Posterior vena cava (tissue), 2 donors: ENCODE measurements at places on chromosomes 7 and 10.

DNA sequence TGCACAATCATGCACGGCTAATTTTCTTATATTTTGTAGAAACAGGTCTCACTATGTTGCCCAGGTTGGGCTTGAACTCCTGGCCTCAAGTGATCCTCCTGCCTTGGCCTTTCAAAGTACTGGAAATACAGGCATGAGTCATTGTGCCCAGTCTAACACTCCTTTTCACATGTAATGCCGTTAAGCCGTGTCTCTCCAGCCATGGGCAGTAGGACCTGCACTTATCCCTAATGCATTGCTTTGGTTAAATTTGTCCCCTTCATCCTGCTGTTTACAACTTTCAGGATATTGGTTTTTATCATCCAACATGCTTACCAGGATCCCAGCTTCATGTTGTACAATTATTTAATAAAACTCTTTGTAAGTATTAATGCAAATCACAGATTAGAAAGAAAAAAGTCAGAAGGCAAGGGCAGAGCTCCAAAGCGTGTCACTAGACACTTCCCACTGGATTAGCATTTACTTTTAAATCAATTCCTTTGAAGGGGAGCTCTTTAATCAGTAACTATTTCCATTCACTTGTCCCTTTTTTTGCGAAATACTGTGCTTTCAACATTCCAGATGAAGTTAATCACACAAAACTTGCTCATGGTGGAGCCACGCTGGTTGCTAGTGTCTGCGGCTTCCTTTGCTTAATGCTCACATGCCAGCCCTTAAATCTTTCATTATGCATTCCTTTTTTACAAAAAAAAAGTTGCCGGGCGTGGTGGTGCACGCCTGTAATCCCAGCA, 256.0 kb upstream of the AUTS2 start:
- DNase-seq, result no peak

GRCh38 chr7:16514271-16514670, 12.4 kb upstream of the LRRC72 start:
- DNase-seq, result no peak

DNA sequence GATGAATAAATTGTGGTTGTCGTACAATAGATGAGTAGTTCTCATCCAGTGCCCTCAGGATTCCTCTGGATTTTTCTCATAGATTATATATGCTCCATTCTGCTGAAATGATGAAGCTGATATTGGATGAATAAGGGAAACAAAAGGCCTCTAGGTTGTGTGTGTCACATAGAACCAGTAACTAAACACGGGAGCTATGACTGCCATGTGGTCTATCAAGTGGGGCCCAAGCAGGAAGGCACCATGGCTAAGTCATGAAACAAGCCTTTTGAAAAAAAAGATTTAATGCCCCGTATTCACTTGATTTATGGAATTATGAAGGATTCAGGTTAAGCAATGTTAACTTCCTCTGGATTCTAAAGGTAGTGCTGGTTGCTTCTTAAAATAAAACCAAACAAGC, 225.1 kb downstream of the TCF7L2 start:
- DNase-seq, result no peak

- DNase-seq, result no peak
Observed at GRCh38 chr10:14736600-14737081, 38.1 kb downstream of the FAM107B start.

DNA sequence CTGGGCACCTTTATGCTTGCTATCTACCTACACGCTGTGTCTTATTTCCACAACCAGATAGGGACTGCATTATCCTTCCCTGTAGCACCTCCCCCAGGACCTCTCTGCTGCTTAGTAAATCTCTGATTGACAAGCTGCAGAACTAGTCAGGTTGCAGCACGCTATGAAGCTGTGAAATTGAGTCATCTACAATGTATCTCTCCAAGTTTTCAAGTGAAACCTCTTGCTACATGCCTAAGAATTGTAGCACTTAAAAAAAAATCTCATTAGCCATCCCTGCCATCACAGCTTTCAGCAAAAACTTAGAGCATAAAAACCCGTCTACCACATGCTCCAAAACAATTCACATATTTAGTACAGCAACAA, 69.7 kb upstream of the FGFR2 start:
- no peak for DNase-seq

GRCh38 chr10:132813001-132813401, 27.1 kb upstream of the NKX6-2 start:
- DNase-seq, result peak; percentile 59

GRCh38 chr10:62044566-62044965, 143.1 kb downstream of the ARID5B start:
- no peak for DNase-seq

DNA sequence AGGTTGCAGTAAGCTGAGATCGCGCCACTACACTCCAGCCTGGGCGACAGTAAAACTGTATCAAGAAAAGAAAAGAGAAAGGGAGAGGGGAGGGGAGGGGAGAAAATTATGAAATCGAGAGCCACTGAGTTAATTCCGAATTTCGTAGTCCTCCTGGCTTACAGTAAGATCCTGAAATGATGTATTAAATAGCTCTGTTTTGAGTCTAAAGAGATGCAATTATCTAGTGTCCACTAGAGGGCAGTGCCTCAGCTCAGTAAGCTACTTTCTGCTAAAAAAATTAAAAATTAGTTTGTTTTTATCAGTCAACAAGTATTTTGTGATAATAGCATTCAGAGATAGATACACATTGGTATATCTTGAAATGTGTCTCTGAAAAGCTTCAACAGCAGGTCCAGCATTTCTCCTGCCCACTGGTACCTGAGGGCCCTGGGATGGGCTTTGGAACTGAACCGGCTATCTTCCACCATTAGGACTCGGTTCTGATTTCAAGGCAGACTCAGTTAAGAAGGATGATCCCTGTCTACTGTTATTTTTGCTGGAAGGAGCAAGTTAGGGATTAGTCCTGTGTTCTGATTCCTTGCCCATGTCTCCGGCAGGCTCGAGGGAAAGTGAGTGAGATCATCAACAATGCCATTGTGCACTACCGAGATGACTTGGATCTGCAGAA, 19.5 kb downstream of the TSPAN33 start:
- no peak for DNase-seq

DNA sequence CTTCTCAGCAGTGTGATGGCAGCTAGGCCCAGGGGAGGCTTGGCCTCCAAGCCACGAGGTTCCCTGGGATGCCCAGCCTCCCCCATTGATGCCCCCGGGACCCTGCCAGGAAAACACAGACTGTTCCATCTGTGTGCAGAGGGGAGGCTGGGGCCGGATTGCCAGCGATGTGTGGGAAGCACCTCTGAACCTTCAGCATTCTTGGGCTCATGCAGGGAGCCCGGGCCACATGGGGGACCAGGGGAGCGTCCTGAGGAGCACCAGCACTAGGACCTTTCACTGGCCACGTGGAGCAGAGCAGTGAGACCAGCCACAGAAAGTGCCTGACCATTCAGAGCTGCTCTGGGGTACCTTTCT, 2.6 kb downstream of the IMPDH1 start:
- peak; percentile 23 for DNase-seq
